Stimulated activated CD4-positive, alpha-beta T cell treated with anti-CD3 and anti-CD28 coated beads, TNF-alpha, amount 100 ng/mL, for 1 hour (primary cell): ENCODE measurements at places on chromosomes 4 and X.

DNA sequence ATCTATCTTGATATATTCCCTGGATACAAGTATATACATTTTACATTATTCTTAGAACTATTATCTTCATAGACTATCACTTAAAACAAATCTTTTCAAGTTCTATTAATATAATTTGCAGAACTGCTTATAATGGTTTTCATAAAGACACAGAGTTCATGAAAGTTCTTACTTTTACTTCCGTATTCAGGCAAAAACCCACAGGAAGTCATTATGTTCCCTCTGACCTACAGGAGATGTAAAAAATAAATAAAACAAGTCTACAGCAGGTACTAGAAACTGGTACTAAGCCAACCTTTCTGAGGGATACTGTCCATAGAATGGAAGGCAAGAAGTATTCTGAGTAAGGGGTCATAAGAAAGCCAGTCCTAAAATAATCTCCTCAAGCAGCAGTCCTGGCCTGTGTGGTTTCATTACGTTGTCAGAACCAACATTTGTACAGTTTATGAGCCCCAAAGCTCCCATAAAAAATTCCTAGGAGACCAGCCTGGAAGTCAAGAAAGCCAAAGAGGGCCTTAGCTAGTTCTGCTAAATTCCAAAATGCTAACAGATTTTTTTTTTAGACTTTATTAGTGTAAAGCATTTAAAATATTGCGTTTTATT is 68.6 kb downstream of the CAMK2D start:
- no peak for DNase-seq

DNA sequence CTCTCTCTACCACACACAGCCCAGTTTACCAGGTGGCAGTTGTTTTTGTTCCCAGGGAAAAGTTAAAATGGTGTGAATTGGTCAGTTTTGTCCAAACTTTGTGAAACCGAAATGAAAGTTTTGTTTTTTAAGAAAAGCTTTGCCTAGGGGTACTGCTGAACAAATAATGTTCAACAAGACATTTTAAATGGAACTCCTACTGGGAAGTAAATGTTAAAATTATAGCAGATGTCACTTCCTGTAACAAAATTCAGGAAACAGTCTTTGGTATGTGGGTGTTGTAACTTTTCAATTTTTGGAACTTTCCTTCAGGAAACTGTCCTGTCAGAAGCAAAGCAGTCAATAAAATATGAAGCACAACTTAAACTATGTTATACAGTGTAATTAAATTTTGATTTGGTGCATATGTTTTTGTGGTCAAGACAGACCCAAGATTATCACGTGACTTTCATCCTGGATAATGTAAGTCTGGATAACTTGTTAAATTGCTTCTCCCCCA is 79.5 kb downstream of the AFF1 start:
- DNase-seq = no peak

- DNase-seq = no peak
These were observed 107.0 kb downstream of the IQCM start for GRCh38 chr4:149708513-149709130.

DNA sequence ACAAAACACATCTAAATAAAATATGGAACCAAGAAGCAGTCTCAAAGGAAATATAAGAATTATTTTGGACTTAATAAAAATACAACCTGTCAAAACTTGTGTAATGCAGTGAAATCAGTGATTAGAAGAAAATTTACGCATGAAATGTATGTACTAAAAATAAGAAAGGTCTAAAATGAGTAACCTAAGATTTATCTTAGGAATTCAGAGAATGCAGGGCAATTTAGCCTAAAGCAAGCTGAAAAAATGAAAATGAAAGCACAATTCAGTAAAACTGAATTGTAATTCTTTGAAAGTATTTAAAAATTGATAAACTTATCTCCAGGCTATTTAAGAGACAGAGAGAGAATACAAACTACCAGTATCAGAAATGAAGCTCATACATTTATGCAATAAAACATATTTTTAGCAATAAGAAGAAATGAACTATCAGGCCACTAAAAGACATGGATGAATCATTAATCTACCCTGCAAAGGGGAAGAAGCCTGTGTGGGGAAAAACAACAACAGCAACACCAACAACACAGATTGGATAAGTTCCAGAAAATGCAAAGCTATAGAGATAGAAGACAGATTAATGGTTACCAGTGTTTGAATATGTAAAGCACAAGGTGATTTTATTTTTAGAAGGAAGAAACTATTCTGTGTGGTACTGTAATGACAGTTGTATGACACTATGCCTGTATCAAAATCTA is 442.0 kb upstream of the ADGRL3 start:
- no peak for DNase-seq

- no peak for DNase-seq
These were observed 17.7 kb downstream of the PPP2R3B start for GRCh38 chrX:368811-369562.

DNA sequence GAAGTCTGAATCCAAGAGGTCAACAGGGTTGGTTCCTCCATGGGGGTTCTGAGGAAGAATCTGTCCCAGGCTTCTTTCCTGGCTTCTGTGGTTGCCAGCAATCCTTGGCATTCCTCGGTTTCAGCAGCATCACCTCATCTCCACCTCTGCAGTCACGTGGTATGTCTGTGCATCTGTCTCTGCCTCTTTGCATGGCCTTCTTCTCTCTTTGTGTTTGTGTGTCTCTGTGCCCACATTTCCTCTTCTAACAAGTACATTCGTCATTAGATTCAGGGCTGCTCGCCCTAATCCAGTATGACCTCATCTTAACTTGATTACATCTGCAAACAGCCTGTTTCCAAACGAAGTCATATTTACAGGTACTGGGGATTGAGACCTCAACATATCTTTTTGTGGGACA is 114.0 kb downstream of the BCOR start:
- no peak for DNase-seq

- DNase-seq = no peak
These were observed 46.1 kb downstream of the GRK4 start for GRCh38 chr4:3009422-3009821.

DNA sequence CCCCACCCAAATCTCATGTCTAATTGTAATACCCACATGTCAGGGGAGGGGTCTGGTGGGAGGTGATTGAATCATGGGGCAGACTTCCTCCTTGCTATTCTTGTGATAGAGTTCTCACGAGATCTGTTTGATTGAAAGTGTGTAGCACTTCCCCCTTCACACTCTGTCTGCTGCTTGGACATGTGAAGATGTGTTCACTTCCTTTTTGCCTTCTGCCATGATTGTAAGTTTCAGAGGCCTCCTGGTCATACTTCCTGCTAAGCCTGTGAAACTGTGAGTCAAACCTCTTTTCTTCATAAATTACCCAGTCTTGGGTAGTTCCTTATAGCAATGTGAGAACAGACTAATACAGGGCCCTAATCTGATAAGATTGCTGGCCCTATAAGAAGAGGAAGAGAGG is 1514.8 kb downstream of the RPA4 start:
- DNase-seq = no peak

DNA sequence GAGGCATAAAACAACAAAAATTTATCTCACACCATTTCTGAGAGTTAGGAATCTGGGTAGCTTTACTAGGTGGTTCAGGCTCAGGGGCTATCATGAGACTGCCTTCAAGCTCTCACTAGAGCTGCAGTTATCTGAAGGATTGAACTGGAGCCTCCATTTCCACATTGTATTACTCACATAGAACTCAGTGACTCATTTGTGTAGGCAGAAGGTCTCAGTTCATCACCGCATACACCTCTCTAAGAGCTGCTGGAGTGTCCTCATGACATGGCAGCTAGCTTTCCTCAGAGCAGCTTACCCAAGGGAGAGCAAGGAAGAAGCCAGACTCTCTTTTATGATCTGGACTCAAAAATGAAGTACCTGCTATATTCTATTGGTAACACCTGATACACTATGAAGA is 389.2 kb downstream of the IQCM start:
- no peak for DNase-seq

GRCh38 chr4:182348779-182349326 is 105.7 kb downstream of the TENM3 start:
- no peak for DNase-seq

DNA sequence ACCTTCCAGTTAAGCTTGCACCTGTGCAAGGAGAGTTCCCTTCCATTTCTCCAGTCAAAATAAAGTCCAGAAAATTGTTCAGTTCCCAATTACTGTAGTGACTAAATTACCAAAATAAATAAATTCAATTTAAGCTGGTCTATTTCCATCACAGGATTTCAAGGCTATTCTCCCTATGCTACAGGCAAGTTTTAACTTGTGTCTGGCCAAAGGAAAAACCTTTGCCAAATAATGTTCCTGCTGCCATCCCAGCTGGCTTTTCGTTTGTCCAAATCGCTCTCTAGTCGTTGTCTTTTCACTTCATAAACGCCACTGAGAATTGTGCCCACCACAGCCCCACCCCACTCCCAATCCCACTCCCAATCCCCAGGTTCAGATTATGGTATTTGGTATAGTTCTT is 2.4 kb downstream of the KCTD8 start:
- no peak for DNase-seq

- no peak for DNase-seq
These were observed 174.6 kb downstream of the ANKRD50 start for GRCh38 chr4:124537971-124538370.

GRCh38 chrX:129000797-129001196 is 522.5 kb downstream of the SMARCA1 start:
- no peak for DNase-seq

GRCh38 chr4:93267747-93268146 is 560.8 kb upstream of the ATOH1 start:
- DNase-seq = no peak

DNA sequence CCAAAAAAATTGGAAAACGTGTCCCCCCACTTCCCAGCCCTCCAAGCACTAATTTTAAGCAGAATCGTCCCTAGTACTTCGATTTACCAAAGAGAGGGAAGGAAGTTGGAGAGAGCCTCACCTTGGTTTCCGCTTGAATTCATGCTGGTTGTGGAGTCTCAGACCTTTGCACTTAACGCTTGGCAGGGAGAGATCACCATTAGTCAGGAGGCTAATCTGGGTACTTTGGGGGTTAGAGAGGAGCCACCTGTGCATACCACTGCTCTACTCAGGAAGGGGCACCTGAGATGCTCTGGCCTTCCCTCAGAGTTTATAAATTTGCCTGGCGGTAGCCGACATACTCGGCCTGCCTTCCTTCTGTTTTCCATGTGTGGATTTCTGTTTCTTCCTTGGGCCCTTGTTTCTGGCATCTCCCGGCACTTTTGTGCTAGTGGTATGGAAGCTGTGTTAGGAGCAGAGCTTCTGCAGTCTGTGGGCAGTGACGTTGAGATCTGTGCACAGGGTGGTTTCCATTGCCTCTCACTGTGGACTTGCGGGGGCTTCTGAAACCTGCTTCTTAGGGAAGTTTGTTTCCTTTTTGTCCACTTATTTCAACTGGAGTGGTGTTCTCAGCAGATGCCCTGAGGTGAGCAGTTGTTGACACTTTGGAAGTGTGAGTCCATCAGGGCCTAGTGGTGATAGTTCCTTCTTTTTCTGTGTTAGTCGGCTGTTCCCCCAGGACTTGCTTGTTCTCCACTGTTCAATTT is 104.2 kb downstream of the TMEM131L start:
- no peak for DNase-seq

- no peak for DNase-seq
These were observed 30.0 kb upstream of the ANXA5 start for GRCh38 chr4:121726642-121727268.

- DNase-seq = no peak
These were observed 847 bp upstream of the UGT2A2 start for GRCh38 chr4:69640289-69640688.

DNA sequence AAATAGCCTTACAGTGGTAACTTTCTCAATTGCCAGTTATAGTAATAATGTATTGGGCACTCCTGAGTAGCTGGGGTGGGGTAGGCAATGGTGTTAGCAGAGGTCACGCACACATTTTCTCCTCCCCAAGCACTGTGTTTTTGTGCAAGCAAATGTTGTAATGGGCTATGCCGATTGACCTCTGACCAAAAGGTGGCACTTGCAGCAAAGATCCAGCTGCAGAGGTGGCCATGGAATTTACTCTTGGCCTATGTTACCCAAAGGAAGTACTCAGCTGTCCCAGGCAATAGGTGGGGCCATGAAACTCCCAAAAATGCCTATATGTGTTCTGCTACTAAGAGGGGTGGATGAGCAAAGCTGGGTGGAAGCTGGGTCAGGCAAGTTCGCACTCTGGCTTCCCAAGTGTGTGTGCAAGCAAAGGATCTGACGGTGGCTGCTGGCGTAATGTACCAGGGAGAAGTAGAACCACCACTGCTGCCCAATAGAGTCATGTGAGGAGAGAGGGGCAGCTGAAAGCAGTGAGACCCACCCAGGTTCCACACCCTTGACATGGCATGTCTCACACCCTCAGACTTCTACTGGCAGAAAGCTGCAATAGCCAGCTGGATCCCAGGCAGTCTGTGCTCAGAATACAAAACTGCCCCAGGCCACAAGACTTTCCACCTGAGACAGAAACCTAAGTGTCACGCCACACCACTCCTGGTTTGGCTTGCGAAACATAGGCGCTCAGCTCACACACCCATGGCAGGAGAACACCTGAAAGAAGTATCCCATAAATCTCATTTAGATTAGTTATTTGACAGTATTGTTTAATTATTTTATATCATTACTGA is 353.3 kb upstream of the EMCN start:
- DNase-seq = no peak

- DNase-seq = no peak
These were observed 3.6 kb downstream of the IRF2 start for GRCh38 chr4:184470785-184471110.

DNA sequence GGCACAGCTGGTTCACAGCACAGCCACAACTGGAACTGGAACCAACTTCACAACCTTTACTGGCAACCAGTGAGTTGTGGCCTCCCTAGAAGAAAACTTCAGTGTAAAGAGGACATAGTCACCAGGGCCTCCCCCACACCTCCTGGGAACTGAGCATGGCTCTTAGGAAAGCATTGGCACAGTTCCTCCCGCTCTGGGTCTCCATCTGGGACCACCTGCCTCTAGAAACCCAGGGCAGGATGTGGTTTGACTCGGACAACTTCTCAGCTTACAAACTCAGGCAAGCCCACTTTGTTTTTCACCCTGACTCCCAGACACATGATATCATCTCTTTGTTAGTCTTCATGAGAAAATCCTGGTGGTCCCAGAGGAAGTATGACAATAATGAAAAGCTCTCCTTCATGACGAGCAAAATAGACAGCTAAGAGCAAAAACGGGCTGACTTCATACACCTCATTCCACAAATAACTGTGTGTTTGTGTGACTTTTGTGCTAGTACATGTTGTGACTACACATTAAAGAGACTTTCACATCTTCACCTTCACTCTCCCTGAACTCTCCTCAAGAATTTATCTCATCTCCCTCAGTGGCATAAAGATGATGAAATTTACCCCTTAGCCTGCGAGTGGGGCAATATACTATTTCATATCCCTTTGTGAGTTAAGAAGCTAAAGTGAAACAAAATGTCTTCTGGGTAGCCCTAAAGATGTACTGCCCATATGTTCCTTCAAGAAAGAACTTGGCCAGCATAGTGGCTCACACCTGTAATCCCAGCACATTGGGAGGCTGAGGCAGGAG is 75.4 kb downstream of the SH3KBP1 start:
- no peak for DNase-seq

GRCh38 chr4:76558396-76559235 is 123.6 kb downstream of the SHROOM3 start:
- no peak for DNase-seq

DNA sequence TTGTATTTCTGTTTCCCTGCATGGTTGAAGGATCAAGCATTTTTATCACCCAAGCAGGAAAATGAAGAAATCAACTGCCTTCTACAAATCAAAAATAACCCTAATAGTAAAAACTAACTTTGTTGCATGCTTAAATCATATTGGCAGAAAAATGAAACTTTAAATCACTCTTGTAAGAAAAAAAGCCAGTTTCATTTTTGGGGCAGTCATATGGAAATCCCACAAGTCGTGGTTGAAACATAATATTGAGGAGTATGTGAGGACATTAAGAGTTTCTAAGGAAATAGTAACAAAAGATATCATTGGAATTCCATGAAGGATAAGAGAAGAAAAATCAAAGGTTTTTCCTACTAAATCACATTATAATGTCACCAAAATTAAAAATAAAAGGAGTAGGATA is 8.4 kb downstream of the TEC start:
- no peak for DNase-seq
